ENCODE measurements at places on chromosomes 5 and 9.
A peak's percentile ranks its signal among the peaks of the same experiment; 100 is the strongest.

GRCh38 chr9:121674952-121675351 lies 23.5 kb downstream of the DAB2IP start:
- no peaks in the 10 kb centered on the region for H3K4me1 ChIP-seq
- no peak overlapping the region for H3K27ac ChIP-seq
- H3K36me3 ChIP-seq = no peaks in the 10 kb centered on the region
- H3K4me3 ChIP-seq = no peak overlapping the region
- DNase-seq = peak; percentile 33

GRCh38 chr5:178476972-178477754 lies 113.0 kb downstream of the COL23A1 start:
- peak overlapping the region; percentile 43 for H3K27ac ChIP-seq
- peaks cover 5% of the 10 kb centered on the region for H3K4me1 ChIP-seq
- no peaks in the 10 kb centered on the region for H3K36me3 ChIP-seq
- no peak overlapping the region for H3K4me3 ChIP-seq

DNA sequence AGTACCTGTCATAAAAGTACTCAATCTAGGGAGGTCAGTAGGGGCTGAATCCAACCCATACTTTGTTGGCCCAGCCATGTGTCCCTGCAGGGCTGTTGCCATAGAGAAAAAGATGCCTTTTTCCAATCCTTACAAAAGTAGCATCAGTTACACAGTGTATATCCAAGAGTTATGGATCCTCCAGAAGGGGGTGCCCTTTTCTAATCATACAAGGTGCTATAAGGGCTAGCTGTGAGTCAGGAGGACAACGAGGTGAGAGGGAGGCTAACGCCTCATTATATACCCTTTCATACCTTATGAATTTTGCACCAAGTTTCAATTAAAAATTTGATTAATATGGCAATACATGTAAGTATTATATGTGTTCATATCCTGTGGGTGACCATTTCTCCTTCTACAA lies 4.8 kb downstream of the KIAA0825 start:
- H3K36me3 ChIP-seq = no peaks in the 10 kb centered on the region
- H3K27me3 ChIP-seq = no peaks in the 10 kb centered on the region
- peaks cover 10% of the 10 kb centered on the region for H3K4me1 ChIP-seq
- H3K4me3 ChIP-seq = no peak overlapping the region

- peak overlapping the region; percentile 47 for H3K27ac ChIP-seq
- no peaks in the 10 kb centered on the region for H3K36me3 ChIP-seq
- peaks cover 18% of the 10 kb centered on the region for H3K4me1 ChIP-seq
- no peak overlapping the region for H3K4me3 ChIP-seq
- no peaks in the 10 kb centered on the region for H3K27me3 ChIP-seq
Observed at GRCh38 chr9:81717747-81718077, 28.4 kb upstream of the TLE1 start.
